ENCODE measurements at places on chromosomes 2 and 18. TPM values are rescaled to one million over a fixed set of nuclear protein-coding genes. Genes with fewer than 3 reads are reported as not detected.

The ASB18 gene
- total RNA-seq: not detected

The POTEE gene
- 0.09 TPM for total RNA-seq

The LYPD6B gene
- 0.07 TPM for total RNA-seq

The AGAP1 gene
- 25.3 TPM for total RNA-seq

The ZSWIM2 gene
- not detected for total RNA-seq

The ARHGAP15 gene
- total RNA-seq: 0.14 TPM

The POMC gene
- not detected for total RNA-seq

The TUBA3E gene
- total RNA-seq: 6.3 TPM

The CFC1 gene
- total RNA-seq: not detected

The DYTN gene
- total RNA-seq: not detected

The SEMA4C gene
- 20.6 TPM for total RNA-seq

The EVX2 gene
- total RNA-seq: not detected

The GPR55 gene
- total RNA-seq: not detected

Measured in A549 treated with dexamethasone at 1 μM for 4 hours (cell line).